ENCODE measurements at places on chromosomes 2 and 18.
A peak's percentile ranks its signal among the peaks of the same experiment; 100 is the strongest.

- no peak for DNase-seq
Observed at GRCh38 chr2:160473468-160474318, 19.9 kb downstream of the RBMS1 start.

GRCh38 chr2:24845691-24846090 lies 52.5 kb downstream of the CENPO start:
- DNase-seq = no peak

- peak; percentile 74 for DNase-seq
Observed at GRCh38 chr18:79380816-79381806, 14.6 kb upstream of the NFATC1 start.

DNA sequence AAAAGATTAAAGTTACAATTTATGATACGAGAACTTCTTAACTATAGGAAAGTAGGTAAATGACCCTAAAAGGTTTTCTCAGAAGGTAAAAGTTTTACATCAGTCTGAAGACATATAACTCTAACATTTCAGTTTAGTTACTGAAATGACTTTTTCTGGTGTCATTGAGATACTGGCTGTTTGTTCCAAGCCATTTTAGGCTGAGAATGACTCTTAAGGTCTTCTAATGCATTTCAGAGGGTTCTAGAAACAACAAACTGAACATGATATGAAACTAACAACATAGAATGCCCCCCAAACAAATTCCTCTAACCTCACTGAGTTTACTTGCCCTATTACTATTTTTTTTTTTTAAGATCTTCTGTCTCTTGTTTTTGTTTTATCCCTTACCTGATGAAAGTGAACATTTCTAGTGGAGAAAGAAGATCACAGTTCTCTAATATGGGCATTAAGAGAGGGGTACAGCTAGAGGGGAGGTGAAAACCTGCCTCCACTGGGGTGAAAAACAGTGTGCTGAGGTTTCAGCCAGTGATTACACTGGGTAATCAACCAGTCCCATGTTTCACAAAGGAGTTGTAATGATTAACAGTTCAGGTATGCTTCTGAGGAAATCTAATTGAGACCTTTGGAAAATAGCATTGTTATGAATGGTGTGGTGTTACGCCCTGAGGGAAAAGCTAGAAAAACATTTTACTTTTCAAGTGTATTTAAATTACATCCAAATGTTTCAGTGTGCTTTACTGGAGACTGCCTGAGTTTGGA lies 11.2 kb downstream of the NABP1 start:
- peak; percentile 34 for DNase-seq

GRCh38 chr2:176924909-176925534 lies 287.6 kb upstream of the HNRNPA3 start:
- DNase-seq = no peak

DNA sequence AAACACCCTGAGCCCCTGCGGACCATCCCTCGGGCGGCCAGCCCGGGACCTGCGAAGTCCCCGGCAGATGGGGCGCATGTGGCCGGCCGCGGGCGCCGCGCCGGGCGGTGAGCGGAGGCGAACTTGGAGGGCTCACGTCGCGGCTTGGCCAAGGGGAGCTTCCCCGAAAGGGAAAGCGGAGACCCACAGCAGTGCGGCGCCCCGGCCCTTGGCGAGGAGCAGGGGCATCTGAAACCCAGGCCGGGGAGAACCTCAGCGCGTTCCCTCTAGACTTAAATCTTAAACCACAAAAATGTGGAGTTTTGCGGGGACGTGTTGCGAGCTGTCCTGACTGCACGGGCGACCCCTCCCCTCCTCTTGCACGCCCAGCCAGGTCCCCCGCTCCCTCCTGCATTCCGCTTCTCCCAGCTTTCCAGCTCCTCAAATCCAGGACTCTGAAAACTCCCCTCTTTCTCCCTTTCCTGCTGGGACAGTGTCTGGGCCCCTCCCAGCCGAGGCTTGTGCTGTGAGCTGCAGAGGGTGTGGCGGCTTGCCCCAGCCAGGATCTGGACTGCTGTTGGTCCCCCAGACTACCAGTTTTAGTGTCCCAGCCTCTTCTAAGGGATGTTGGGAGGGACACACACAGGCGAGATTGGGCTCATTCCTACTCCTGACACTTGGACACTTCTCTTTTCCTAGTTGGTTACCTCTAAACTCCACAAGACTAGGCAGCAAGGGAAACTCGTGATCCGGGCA lies 1.3 kb downstream of the FMNL2 start:
- peak; percentile 71 for DNase-seq

DNA sequence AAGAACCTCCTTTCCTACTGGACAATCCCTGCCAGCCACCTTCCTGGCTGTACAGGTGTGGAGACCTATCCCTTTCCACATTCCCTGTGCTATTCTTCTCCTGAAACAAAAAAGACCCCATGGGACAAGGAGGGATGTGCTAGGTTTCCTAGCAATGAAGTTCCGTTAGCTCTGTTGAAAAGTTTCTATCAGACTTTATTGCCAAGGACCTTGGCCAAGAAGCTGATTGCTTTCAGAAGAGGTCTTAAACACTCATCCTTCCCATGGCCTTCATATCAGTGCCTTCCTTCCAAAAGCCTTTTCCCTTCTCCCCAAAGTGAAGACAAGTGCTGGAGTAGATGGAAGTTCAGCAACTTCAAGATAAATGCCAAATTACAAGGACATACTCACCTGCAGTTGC lies 194.8 kb downstream of the AGPS start:
- DNase-seq = no peak

GRCh38 chr2:24783641-24784040 lies 9.6 kb downstream of the PTRHD1 start:
- DNase-seq = no peak

DNA sequence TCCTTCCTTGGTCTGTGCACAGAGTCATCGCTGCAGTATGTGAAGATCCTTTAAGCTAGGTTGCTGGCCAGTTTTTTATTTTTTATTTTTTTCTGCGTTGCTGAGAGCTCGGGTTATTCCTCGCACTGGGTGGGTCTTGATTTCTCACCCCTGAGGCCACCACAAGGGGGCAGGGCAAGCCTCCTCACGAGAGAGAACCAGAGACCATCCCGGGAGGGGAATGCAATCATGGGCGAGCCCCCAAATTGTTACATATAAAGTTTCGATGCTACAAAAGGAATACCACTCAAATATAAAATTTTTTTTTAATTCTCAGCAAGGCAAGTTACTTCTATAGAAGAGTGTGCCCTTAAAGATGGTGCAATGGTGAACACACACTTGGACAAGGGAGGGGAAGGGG lies 24.9 kb downstream of the HTR2B start:
- DNase-seq = no peak

- DNase-seq = no peak
Observed at GRCh38 chr2:61134141-61134540, 27.8 kb upstream of the C2orf74 start.

- no peak for DNase-seq
Observed at GRCh38 chr2:211976076-211976475, 562.5 kb downstream of the ERBB4 start.

DNA sequence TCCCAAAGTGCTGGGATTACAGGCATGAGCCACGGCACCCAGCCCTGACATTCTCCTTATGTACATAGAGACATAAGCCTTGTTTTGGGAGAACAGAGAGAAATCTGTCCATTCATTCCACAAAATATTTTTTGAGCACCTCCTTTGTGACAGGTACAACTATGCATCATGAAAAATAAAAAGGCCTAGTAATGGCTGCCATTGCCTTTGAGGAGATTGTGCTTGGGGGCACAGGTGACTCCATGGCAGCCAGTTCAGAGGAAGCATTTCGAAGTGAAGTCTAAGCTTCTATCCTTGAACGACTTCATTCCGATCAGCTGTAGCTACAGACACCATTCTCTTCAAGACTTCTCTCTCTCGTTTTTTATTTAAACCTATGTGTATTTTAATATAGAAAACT lies 10.5 kb upstream of the MYCN start:
- DNase-seq = no peak

- no peak for DNase-seq
Observed at GRCh38 chr18:51029378-51029693, 677 bp upstream of the SMAD4 start.

DNA sequence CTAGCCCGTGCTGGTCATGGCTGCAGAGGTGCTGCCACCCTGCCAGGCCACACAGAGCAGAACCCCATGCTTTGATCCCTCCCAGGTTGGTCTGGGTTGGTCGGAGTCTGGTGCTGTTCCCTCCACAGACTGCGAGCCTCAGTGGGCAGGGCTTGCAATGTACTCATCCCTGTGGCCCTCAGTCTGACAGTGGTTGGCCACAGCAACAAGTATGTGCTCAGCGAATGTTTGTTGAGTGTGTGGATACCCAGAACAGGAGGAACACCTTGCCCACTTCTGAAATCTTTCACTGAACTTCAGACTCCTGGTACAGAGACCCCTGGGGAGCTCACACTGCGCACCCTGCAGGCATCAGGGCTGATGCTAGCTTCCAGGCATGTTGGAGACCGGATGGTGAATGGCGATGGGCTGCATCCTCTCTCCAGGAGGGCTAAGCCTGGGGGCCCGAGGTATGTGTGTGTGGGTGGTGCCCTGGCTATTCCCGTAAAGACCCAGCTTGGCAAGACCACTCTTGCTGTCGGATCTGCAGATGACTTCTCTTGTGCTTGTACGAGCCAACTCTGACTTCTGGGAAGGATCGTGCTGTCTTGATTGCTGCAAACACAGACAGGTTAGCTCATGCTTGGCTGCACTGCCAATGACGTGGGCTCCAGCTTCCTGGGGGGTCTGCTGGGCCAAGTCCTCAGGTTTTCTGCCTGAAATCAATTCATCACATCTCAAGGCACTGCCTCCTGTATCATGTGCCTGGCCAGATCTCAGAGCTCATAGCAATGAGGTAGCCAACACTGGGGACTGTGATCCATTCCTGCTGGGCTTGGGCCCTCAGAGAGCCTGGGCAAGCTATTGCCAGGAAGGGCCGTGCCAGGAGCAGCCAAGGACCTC lies 43.7 kb downstream of the RHOB start:
- no peak for DNase-seq

GRCh38 chr18:49968644-49969309 lies 155.4 kb upstream of the ACAA2 start:
- DNase-seq = no peak

GRCh38 chr2:26587994-26588393 lies 53.2 kb downstream of the CIB4 start:
- no peak for DNase-seq

- no peak for DNase-seq
Observed at GRCh38 chr18:41886126-41886807, 68.8 kb upstream of the PIK3C3 start.

All from suppressor macrophage treated with lipopolysaccharide for 4 hours (primary cell).